Body of pancreas (tissue), 4 donors: ENCODE measurements at places on chromosomes 12 and 14. TPM values are rescaled to one million over a fixed set of nuclear protein-coding genes. Genes with fewer than 3 reads are reported as not detected.
A peak's percentile ranks its signal among the peaks of the same experiment; 100 is the strongest.

DNA sequence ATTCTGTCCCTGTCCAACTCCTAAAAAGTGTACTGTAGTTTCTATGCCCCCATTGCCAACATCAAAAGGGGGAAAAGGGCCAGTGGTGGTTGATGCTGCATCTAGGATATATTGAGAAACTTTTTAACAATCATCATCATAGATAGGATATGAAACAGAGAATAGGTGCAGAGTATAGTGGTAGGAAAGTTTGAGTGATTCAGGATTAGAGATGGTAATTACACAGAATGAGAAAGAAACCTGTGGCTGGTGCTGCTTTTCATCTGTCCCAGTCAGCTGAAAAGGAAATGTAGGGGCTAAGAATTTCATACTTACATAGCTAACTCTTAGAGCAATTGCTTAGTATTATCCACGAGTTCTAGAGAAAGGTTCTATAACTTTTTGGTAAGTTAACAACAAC lies 67.6 kb downstream of the GTF2A1 start:
- no peak for DNase-seq

Gene PLXNC1
- 3.9 TPM for total RNA-seq

DNA sequence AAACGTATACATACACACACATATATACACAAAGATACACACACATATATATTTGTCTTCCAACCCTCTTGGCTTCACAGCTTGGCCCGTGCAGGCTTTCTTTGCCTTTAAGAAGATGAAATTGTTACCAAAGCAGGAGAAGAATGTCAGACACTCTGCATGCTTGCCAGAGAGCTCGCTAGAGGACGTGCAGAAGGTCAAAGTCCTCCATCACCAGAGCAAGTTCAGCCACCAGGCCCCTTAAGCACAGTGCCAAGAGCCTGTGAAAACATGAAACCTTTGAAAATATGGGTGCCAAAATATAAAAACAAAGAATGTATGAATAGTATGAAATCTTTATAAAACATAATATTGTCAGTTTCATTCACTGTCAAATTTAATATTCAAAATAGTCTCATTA lies 14.9 kb upstream of the MCRS1 start:
- peak; percentile 27 for DNase-seq

DNA sequence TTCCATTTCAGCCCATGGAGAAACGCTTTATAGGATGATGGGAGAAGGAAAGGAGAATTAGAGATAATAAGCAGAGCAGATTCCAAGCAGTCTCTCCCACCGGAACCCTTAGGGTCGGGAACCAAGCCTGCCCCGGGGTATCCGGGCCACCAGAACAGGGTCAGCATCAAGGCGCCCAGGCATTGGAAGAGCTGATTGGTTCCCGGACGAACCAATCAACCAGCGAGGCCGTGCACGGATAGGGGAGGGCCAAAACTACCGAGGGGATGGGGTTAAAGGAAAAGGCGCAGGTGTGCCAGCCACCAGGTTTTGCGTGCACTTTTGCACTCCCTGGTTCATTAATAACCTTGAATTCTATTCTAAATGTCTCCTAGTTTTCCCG lies 1.7 kb downstream of the PPM1H start:
- peak; percentile 56 for DNase-seq

DNA sequence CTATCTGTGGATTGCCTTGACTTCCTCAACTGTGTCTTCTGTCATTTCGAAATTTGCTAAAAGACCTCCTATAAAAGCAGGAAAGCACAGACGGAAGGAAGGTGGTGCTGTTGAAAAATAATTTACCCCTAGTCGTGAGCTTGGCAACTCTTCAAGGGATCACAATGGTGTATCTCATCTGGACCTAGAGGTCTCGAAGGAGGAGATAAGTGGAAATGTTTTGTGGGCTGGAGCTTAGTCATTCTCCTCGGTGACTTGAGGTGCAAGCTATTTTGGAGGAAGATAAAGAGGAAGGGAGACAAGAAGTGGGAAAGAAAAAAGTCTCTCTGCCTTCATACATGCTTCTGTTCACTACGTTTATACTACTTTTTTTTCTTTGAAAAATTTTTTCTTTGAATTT lies 89.9 kb downstream of the FLRT2 start:
- no peak for DNase-seq

- DNase-seq, result no peak
These were observed at the start of gene TC2N for GRCh38 chr14:91867316-91867988. Gene TC2N (minus strand): TSS chr14:91867536. CDS start chr14:91813769, 53,767 bp downstream.

DNA sequence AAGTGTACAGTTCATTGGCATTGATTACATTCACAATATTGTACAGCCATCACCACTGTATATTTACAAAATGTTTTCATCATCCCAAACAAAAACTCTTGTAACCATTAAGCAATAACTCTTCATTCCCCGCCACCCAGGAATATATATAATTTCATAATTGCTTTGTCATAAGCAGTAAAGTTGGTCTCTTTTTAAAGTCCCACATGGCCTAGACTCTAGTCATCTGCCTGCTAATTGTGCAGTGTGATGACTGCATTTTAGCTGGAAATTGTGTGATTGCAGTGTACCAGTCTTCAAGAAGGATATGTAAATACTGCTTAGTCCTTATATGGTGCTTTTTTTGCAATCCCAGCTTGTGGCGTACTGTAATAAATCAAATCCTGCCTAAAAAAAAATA lies 75.1 kb upstream of the ATP2A2 start:
- DNase-seq, result no peak

- DNase-seq, result peak; percentile 83
These were observed 3.5 kb upstream of the NFE2 start for GRCh38 chr12:54304187-54304810.

- DNase-seq, result no peak
These were observed 1397.3 kb upstream of the TMEM132C start for GRCh38 chr12:126869644-126870043.

DNA sequence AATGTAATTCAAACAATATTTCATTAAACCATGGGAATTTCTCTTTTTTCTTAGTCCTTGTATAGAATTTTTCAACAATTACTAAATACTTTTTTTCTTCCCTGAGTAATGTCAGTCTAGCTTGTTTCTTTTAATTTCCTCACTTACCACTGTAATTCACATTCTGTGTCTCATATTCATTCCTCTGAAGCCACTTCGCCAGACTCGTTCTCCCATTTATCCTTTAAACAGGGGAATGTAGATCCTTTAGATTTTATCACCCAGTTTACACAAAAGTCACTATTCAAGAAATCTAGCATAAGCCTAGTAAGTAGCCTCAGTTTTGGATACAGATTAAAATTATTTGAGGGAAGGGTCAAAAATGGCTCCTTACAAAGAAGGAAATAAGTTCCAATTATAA lies 6.8 kb downstream of the USP15 start:
- DNase-seq, result no peak

GRCh38 chr12:108047071-108047550 lies 82.0 kb upstream of the WSCD2 start:
- DNase-seq, result no peak

DNA sequence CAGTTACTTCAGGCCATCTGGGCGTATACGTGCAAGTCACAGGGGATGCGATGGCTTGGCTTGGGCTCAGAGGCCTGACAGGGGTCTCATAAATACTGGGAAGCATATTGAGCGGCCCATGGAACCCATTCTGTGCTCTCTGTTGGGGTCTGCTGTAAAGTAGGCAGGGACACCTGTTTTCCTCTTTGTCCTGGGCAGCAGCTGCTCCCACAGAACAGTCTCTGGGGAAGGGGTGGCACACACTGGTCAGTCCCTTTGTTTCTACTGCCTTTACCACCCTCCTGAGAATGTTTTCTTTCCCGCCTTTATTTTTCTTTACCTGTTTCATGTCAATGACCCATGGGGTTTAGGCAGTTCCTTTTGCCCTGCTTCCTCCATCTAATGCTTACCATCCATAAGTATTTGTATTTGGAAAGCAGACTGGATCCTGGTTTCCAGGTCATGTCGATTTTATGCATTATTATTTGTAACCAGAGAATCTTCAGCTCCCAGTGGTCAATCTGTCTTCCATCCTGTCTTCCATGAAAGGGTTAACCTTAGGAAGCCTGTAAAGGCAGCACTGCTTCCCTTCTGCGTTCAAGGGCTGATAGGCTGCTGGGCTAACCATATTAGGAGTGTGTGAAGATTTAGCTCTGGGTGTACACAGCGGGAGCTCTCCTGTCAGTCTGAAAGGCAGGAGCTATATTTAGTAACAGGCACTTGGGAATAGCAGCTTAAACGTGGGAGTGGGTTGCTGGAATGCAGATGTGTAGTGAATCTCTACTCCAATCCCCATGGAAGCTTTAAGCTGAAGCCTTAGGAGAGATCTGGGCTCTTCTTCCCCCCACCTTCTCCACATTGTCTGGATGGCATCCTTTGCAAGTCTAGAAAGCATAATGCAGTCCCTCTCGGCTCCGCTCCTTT lies 124.0 kb downstream of the DYRK2 start:
- peak; percentile 16 for DNase-seq

Gene AKAP3
- total RNA-seq, result 8.2 TPM

- DNase-seq, result no peak
These were observed 190.4 kb upstream of the CPNE8 start for GRCh38 chr12:39095636-39096330.

Gene DNAI7
- 0.26 TPM for total RNA-seq

Gene HNF1A
- 13.2 TPM for total RNA-seq

Gene ALDH2
- 48.8 TPM for total RNA-seq

- peak; percentile 32 for DNase-seq
These were observed 200.7 kb downstream of the SLC2A13 start for GRCh38 chr12:39905152-39905551.

Gene ANO4
- total RNA-seq, result not detected
